ENCODE measurements at places on chromosomes 5 and 9. TPM values are rescaled to one million over a fixed set of nuclear protein-coding genes. Genes with fewer than 3 reads are reported as not detected.

GRCh38 chr9:121781701-121782464, 130.4 kb downstream of the DAB2IP start:
- DNase-seq = peak; percentile 18

CA9 gene
- 0.94 TPM for total RNA-seq

CARTPT gene
- total RNA-seq = not detected

GRCh38 chr5:78076351-78076750, 218.1 kb downstream of the AP3B1 start:
- DNase-seq = no peak

ZFP2 gene
- total RNA-seq = 0.37 TPM

TAF11L10 gene
- not detected for total RNA-seq

GRCh38 chr9:121305269-121305994, 37.5 kb downstream of the GSN start:
- DNase-seq = no peak

SLCO6A1 gene
- 0.46 TPM for total RNA-seq

PCDHB7 gene
- 0.52 TPM for total RNA-seq
